ENCODE measurements at places on chromosomes 4 and X.

- DNase-seq, result no peak
Measured at GRCh38 chr4:182928061-182928460, 10.9 kb upstream of the DCTD start.

- no peak for DNase-seq
Measured at GRCh38 chr4:52704661-52705060, 45.6 kb upstream of the USP46 start.

GRCh38 chr4:185143601-185143969 lies 519 bp downstream of the SLC25A4 start:
- DNase-seq, result peak; percentile 46

DNA sequence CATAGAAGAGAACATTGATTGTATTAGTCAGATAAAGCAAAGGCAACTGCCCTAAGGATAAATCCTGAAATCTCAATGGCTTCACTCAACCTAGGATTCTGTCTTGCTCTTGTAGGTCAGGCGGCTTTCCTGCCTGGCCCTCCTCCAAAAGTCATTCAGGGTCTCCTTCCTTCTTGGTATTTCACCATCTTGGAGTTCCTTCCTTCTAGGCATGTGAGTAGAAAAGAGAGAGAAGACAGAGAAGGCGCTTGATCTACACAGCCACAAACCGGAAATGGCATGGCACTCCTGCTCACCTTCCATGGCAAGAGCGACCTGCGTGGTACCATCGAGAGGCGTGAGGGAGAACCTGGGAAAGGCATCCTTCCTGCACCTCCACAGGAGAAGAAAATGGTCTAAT lies 45.3 kb upstream of the HELT start:
- DNase-seq, result no peak

DNA sequence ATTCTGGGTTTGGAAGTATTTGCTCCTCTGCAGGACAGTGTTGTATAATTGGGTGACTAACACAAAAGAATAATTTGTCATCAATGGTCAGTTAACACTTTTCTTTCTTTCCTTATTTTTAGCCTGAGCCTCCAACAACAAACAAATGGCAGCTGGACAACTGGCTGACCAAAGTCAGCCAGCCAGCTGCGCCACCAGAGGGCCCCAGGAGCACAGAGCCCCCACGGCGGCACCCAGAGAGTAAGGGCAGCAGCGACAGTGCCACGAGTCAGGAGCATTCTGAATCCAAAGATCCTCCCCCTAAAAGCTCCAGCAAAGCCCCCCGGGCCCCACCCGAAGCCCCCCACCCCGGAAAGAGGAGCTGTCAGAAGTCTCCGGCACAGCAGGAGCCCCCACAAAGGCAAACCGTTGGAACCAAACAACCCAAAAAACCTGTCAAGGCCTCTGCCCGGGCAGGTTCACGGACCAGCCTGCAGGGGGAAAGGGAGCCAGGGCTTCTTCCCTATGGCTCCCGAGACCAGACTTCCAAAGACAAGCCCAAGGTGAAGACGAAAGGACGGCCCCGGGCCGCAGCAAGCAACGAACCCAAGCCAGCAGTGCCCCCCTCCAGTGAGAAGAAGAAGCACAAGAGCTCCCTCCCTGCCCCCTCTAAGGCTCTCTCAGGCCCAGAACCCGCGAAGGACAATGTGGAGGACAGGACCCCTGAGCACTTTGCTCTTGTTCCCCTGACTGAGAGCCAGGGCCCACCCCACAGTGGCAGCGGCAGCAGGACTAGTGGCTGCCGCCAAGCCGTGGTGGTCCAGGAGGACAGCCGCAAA lies 106.0 kb downstream of the KLHL8 start:
- DNase-seq, result no peak

GRCh38 chr4:9944431-9945425 lies 76.6 kb downstream of the SLC2A9 start:
- DNase-seq, result no peak

- DNase-seq, result no peak
Measured at GRCh38 chr4:103193457-103193856, 4.7 kb downstream of the CENPE start.

DNA sequence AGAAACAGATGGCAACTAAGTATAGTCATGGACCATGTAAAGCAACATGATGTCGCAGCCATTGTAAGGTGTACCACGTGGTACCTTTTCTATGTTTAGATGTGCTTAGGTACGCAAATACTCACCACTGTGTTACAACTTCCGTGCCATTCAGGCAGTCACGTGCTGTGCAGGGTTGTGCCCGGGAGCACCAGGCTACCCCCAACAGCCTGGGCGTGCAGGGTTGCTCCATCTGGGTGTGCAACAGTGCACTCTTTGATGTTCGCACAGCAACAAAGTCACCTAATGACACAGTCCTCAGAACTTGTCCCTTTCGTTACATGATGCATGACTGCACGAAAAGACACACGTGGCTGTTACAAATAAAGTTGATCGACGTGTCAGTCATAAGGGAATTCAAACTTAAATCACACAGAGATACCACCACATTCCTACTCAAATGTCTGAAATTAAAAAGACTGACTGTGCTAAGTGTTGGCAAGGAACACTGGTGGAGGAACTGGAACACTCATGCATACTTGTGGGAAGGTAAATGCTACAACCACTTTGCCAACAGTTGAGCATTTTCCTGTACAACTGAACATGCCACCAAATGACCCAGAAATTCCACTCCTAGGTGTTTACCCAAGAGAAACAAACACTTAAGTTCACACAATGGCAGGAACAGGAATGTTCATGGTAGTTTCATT lies 24.3 kb downstream of the CPLX1 start:
- DNase-seq, result no peak

GRCh38 chr4:174118171-174118570 lies 165.3 kb downstream of the FBXO8 start:
- DNase-seq, result no peak

DNA sequence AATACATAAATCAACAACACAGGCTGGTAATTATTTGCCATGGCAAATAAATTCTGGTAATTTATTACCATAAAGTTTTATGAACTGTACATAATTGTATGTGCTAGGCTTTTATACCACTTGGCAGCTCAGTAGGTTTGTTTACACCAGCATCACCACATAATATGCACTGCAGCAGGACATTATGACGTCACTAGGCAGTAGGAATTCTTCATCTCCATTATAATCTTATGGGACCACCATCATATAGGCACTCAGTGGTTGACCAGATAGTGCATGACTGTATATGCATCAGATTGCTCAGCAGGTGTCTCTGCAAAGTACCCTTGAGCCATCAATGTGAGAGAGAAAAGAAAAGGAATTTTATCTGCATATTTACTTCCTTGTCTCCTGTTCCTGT lies 295.4 kb downstream of the CFAP47 start:
- DNase-seq, result no peak

GRCh38 chrX:51852096-51852495 lies 41.3 kb upstream of the MAGED1 start:
- DNase-seq, result no peak

- DNase-seq, result no peak
Measured at GRCh38 chr4:151803246-151803645, 42.4 kb upstream of the GATB start.

GRCh38 chr4:27198246-27198645 lies 337.6 kb downstream of the STIM2 start:
- no peak for DNase-seq
